ENCODE measurements at places on chromosomes 6 and 20.

GRCh38 chr6:53646606-53647005, 18.9 kb downstream of the KLHL31 start:
- DNase-seq = no peak

DNA sequence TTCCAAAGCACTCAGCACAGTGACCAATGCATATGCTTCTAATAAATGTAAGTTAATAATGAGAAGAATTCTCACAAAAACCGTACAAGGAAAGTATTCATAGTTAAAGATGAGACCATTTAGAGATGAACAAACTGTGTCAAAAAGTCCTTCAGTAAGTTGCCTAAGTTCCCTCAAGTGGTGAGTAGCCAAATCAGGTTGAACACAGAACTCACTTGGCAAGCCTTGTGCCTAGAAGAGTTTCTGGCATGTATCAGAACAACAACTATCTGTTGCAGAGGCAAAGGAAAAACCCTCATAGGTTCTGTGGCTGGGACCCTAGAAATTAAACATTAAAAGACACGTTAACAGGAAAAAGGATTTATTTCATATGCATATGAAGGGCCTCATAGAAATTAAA, 129.6 kb upstream of the DOK5 start:
- no peak for DNase-seq

DNA sequence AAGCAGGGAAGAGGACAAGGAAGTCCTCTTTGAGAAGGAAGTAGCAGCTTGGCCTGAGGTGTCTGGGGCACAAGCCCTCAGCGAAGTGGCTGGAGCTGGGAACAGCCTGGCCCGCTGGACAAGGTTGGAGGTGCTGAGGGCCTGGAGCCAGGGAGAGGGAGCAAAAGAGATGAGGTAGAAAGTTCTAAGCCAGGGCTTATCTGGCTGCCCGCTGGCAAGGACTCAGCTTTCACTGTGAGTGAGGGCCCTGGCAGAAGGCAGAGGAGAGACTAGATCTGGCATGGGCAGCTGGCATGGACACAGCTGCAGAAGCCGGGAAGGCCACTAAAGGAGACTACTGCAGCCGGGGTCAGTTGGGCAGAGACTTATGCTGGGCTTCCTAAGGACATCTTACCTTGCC, 21.8 kb upstream of the PCMTD2 start:
- no peak for DNase-seq

DNA sequence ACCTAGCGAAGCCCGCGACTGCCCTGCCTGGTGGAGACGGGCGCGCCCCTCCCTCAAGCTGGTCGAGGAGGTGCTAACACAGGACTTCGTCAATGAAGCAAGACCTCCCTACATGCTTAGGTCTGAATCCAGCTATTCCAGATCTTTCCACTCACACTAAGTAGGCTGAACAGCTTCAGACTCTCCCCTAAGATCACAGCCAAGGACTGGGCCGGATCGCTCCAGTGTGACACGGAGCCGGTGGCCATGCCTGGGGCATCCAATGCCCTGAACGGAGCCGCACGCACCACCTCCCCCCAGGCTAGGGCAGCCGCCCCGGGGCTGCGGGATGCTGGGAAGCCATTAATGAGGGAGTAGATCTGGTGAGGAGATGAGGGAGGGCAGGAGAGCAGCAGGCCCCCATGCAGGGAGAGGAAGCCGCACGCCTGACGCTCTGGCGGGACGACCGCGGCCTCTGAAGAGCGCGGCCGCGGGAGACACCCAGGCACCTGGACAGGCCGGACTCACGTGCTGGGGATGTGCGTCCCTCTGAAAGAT, 200.0 kb downstream of the WDR27 start:
- DNase-seq = no peak

- no peak for DNase-seq
These were observed 49.7 kb downstream of the PROKR2 start for GRCh38 chr20:5267092-5267491.
